ENCODE measurements at places on chromosomes 7 and 10. TPM values are rescaled to one million over a fixed set of nuclear protein-coding genes. Genes with fewer than 3 reads are reported as not detected.

Gene TWIST1
- total RNA-seq, result 2.4 TPM

- DNase-seq, result no peak
Observed at GRCh38 chr10:1284076-1284475, 227.9 kb downstream of the WDR37 start.

GRCh38 chr10:12499076-12499986 is 150.0 kb downstream of the CAMK1D start:
- DNase-seq, result no peak

DNA sequence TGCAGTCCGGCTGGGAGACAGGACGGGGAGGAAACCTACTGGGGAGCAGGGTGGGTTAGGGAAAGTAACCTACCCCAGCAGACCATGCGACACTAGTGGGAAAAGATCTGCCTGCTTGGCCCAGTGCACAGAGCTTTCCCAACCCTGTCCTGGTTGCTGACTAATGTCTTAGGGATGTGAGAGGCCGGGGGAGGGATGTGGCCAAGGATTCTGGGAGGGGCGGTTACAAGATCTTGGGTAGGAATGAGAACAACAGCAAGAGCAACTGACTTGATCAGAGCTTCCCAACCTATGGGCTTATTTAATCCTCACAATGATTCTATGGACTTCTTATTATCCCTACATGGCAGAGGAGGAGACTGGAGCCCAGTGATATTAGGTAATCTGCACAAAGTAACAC is 24.0 kb upstream of the EIF5AL1 start:
- DNase-seq, result no peak

Gene CFAP46
- 2.0 TPM for total RNA-seq

DNA sequence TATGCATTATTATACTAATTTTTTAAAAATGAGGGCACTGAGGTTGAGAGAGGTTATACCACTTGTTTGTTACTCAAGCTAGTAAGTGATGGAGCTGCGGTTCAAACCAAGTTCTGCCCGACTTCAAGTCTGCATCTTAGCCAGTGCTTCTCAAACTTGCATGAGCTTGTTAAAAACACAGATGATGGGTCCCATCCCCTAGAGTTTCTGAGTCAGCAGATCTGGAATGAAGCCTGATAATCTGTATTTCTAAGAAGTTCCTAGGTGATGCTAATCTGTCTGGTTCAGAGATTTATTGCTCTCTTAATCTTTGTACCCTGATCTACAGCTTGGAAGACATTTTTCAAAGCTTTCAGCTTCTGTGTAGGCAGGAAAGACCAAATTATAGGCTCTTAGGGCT is 67.7 kb upstream of the CC2D2B start:
- no peak for DNase-seq

DNA sequence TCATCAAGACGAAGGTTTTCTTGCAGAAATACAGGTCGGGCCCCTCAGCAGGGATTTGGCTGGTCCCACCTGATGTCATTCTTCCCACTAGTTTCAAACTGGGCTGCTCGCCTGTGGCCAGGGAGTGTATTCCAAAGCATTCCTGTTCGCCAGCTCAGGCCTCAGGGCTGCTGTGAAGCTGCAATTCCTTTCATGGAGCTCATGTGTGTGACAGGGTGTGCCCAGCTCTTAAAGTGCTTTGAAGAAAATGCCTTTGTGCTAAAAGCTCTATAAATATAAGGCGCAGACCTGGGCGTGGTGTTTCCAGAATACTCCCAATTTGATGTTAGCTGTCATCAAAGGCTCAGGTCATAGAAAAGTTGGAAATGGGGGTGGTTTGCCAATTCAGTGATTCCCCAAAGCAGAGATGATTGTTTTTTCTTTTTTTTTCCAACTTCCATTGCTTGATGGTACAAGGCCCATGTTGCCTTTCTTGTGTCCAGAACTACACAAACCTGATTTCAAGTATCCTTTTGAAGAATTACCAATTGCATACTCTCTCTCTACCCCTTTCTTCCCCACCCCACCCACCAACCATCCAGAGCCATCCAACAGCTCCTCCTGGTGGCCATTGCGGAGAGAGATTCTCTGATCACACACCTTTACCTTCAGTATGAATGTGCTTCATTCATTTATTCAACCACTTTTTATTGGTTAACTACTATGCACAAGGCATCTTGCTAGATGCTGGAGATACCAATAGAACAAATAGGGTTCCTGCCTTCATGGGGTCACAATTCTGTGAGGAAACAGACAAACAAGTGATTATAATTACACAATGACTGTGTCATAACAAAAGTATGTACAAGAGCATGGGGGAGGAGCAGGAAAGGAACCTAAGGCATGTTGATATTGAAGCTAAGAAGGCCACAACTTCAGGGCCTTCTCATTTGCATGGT is 297.3 kb upstream of the LYZL1 start:
- no peak for DNase-seq

Gene BAMBI
- total RNA-seq, result 4.5 TPM

Gene PRTFDC1
- total RNA-seq, result 29.8 TPM
